ENCODE measurements at places on chromosomes 7 and 10. TPM values are rescaled to one million over a fixed set of nuclear protein-coding genes. Genes with fewer than 3 reads are reported as not detected.

TMEM184A gene
- total RNA-seq, result not detected

PPP1R3C gene
- 20.6 TPM for total RNA-seq

ADGRA1 gene
- total RNA-seq, result not detected

ASB10 gene
- not detected for total RNA-seq

TMEM140 gene
- total RNA-seq, result 0.47 TPM

CFAP46 gene
- 2.6 TPM for total RNA-seq

PHKG1 gene
- total RNA-seq, result 0.12 TPM

FRMD4A gene
- total RNA-seq, result 6.8 TPM

OR2A12 gene
- not detected for total RNA-seq

TAS2R41 gene
- total RNA-seq, result not detected

ANKRD61 gene
- not detected for total RNA-seq

IRF5 gene
- not detected for total RNA-seq

ETV1 gene
- 1.5 TPM for total RNA-seq

GALNT11 gene
- total RNA-seq, result 40.0 TPM

IQUB gene
- 0.94 TPM for total RNA-seq

EEPD1 gene
- 2.1 TPM for total RNA-seq

COMTD1 gene
- 12.0 TPM for total RNA-seq

DPYSL4 gene
- total RNA-seq, result 21.8 TPM

AGAP6 gene
- 1.6 TPM for total RNA-seq

SSC4D gene
- total RNA-seq, result 0.34 TPM

LIPF gene
- total RNA-seq, result not detected

ZNF736 gene
- 2.0 TPM for total RNA-seq

SPDYE1 gene
- not detected for total RNA-seq

PON1 gene
- total RNA-seq, result not detected

PNLIPRP3 gene
- not detected for total RNA-seq

STEAP1B gene
- 3.8 TPM for total RNA-seq

NOM1 gene
- 7.7 TPM for total RNA-seq

CDK5 gene
- total RNA-seq, result 11.8 TPM

PTPN20 gene
- 1.0 TPM for total RNA-seq

SLC26A5 gene
- not detected for total RNA-seq

ITIH5 gene
- total RNA-seq, result 3.5 TPM

AOAH gene
- total RNA-seq, result not detected

OPALIN gene
- not detected for total RNA-seq

Measured in pericardium fibroblast (primary cell).